Central memory CD4-positive, alpha-beta T cell (primary cell): ENCODE measurements at places on chromosomes 5 and 9.
A peak's percentile ranks its signal among the peaks of the same experiment; 100 is the strongest.

DNA sequence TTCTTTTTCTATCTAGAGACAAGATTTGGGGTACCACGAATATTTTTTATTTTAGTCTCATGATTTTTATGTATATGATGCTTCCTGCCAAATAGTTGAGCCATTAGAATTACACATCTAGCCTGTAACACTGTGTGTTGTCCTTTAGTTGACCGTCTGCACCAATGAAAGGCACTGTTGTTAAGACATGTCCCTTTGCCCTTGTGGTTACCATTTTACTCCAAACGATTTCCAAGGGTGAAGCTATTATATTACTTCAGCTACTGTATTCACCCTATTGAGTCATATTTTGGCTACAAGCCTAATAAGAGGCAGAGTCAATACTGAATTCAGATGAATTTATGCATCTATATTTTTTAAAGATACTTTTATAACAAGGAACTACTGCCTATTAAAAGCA lies 207.6 kb downstream of the CETN3 start:
- no peak for DNase-seq

GRCh38 chr9:137809040-137809576 lies 68.5 kb upstream of the CACNA1B start:
- no peak for DNase-seq

DNA sequence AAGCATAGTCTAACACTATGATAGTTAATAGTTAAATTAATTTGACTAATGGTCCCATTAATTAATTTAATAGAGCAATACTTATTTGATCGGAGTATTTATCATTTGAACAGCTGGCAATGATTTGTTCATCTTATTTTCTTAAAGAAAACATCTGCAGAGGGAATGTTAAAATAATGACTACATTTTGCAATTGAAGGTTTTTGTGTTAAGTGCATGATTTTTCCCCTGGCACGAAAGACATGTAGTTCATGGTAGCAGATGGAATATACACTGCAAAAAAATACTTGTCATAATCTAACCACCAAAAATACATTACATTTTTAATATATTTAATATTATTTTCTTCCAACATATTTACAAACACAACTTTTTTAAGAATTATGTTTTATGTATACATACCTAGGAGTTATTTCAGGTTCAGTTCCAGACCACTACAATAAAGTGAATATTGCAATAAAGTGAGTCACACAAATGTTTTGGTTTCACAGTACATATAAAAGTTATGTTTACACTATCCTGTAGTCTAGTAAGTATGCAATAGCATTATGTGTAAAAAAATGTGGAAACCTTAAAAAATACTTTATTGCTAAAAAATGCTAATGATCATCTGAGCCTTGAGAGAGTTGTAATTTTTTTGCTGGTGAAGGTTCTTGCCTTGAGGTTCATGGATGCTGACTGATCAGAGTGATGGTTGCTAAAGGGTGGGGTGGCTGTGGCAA lies 292.6 kb upstream of the DAB2 start:
- no peak for DNase-seq

DNA sequence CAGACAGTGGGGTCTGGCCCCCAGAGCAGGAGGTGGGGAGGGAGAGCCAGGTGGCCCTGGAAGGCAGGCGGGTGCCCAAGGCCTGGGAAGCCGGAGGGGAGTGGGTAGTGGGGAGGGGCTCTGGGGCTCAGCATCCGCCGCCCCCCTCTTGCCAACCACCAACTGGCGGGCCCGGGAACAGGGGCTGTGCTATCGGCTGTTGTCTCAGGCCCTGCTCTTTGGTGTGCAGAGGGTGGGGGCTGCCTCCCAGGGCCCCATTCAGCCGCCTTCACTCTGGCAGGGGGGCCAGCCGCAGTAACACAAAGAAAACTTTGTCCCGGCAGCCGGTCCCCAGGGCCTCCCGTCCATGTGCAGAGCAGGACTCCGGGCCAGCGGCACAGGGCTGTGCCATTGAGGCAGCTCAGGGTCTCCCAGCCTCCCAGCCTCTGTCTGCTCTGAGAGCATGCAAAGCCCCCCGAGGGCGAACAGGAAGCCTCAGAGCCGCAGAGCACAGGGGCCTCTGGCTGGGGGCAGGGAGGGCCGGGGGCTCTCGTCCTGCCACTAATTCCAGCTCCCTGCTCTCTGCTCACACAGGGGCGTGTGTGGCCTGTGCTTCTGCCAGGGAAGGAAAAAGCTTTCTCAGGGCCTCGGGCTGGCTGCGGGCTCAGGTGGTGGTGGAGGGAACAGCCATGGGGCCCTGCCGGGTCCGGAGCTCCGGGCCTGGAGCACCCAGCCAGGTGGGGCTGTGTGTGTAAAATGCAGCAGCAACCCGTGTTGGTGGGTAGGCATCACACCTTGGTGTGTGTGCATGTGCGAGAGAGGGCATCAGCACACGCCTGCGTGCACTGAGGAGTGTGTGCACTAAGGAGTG lies 54.2 kb upstream of the NOTCH1 start:
- no peak for DNase-seq

DNA sequence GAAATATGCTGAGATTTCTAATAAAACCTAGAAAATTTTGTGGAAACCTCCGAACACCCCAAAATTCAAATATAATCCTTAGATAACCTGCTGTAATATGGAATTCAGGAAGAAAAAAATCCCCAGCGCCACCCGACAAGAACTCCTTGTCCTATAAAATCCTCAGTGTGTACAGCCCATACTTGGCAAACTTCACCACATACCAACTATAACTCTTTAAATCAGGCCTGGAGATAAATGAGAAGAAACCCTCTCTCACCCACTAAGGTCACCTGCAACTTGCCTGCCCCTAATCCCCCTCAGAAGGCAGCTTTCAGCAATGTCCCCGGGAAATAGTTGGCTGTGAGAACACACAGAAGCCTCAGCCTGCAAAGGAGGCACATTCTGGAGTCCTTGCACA lies 90.5 kb downstream of the SH3TC2 start:
- no peak for DNase-seq

DNA sequence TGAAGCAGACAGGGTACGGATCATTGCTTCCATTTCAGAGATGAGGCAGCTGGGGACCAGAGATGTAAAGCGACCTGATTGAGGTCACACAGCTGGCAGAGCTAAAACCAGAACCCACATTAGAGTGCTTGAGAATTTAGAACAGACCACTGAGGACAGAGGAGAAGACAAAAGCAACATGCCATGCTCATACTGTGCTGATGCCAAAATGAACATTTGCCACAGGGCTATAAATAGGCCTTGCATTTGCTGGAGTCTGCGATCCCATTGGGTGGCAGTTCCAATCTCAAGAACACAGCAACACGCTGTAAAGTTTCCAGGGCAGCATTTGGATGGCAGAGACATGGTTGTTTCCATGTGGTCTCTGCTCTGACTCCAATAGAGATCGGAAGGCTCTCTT lies 222.4 kb upstream of the TBC1D2 start:
- no peak for DNase-seq

- DNase-seq: peak; percentile 23
Measured at GRCh38 chr9:135504262-135505243, 4.1 kb downstream of the MRPS2 start.

GRCh38 chr9:27118916-27119315 lies 9.9 kb downstream of the TEK start:
- DNase-seq: no peak

DNA sequence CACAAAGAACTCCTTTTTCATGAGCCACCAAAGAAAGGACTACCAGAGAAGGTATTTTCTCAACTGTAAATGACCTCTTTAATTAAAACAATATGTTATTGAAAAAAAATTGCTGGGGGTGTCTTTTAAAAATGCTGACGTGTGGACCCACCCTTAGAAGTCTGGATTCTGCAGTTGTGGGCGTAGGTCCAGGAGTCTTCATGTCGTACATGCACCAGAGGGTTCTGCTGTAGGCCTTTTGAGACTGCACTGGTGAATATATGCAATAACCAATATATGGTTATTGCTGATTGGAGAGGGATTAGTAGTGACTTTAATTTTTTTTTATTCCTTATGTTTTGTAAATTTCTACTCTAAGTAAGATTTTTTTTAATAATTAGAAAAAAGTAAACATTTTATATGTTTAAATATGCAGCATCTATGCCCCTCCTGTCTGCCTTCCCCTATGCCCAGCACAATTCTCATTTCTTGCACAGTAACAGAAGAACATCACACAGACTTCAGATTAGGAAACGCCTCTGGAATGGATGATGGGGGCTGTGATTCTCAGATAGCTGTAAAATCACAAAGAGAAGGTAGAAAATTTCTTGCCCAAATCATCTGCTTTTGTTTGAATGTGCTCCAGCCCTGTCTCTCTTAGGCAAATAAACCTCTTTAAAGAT lies 102.0 kb downstream of the PTTG1 start:
- DNase-seq: no peak

DNA sequence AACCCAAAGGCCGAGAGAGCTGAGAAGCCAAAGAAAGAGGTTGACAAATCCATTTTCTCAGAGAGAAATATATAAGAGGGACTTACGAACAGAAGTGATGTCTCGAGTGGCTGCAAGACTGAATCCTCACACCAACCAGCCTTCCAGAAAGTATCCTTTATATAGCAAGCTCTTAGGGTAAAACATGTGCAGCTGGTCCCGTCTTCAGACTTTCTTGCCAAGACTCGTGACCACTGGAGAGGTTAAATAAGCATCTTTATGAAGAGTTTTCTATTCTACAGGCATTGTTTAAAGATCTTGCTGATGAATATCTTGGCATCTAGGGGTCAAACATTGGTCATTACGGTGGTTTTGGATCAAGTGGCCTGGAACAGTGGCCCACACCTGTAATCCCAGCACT lies 16.9 kb upstream of the SLC22A4 start:
- no peak for DNase-seq

DNA sequence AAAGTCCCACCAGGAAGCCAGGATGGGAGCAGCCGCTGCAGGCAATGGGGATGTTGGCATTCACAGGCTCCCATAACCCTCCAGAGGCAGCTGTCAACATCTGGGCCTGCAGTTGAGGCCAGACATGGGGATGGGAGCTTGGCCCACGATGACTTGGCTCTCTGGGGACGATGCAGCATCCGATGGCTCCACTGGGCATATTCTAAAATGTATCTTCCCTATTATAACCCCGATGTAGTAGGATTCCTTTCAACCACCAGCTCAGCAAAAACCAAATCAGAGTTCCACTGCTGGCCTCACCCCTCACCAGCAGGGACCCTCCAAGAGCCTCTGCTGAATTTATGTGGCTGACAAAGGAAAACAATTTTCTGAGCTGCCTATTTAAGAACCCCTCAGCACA lies 7.1 kb downstream of the SPRY4 start:
- DNase-seq: no peak

DNA sequence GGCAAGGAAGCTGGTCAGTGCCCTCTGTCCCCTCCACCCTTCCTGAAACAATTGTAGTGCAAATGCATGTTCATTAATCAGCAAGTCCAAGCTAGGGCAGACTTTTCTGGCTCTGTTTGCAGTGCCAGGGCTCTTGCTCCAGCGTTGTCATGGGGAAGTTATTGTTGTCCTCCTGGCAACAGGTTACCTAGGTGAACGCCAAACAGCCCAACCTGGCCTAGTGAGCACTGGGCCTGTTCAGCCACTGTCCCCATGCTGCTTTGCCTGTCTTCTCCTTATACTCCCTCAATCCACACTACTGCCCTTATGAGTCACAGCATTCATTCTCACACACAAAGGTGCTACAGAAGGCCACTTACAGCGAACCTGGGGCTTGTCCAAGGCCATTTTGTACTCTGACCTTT lies 34.5 kb upstream of the GLIS3 start:
- DNase-seq: no peak
